DND-41 (cell line): ENCODE measurements at places on chromosomes 5 and 9.

- DNase-seq: no peak
These were observed 29.0 kb upstream of the CDKN2B start for GRCh38 chr9:22037954-22038690.

DNA sequence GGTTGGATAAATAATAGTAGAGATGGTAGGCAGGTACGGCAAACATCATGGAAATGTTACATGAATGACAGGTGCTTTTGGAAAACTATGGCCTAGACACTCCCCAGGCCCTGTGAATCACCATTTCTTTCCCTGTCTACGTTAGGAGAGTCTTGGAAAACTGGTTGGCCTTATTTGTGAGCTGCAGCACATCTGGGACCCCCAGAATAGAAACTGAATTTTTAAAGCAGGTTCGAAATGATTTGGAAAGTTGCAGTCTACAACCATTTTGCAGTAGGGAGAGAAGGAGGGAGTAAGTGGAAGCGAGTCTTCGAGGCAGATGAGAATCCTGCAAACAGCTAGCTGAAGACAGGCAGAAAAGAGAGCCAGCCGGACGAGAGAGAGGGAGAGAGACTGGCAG is 13.0 kb downstream of the C1QTNF2 start:
- no peak for DNase-seq

DNA sequence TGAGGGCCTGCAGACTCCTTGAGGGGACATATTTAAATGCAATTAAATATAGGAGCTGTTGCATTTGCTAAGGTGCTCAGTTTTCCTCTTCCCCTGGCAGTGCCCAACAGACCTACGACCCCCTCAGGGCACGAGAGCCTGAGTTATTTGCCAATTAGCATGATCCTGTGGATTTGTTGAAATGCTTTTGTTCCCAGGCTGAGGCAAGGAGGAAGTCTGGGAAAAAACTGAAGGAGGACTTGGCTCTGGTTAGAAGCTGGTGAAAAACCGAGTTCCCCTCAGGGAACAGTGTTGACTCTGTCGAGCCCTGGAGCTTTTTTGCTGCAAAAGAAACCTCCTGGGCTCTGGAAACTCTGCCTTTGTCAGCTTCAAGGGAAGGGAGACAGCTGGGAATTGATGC is 103.6 kb upstream of the SHB start:
- no peak for DNase-seq

GRCh38 chr5:145509336-145510136 is 325.6 kb downstream of the PRELID2 start:
- DNase-seq: no peak

- DNase-seq: peak; percentile 68
These were observed 46.5 kb upstream of the TNFAIP8 start for GRCh38 chr5:119309326-119309725.

GRCh38 chr9:135565141-135565628 is 3.6 kb downstream of the PAEP start:
- DNase-seq: no peak

DNA sequence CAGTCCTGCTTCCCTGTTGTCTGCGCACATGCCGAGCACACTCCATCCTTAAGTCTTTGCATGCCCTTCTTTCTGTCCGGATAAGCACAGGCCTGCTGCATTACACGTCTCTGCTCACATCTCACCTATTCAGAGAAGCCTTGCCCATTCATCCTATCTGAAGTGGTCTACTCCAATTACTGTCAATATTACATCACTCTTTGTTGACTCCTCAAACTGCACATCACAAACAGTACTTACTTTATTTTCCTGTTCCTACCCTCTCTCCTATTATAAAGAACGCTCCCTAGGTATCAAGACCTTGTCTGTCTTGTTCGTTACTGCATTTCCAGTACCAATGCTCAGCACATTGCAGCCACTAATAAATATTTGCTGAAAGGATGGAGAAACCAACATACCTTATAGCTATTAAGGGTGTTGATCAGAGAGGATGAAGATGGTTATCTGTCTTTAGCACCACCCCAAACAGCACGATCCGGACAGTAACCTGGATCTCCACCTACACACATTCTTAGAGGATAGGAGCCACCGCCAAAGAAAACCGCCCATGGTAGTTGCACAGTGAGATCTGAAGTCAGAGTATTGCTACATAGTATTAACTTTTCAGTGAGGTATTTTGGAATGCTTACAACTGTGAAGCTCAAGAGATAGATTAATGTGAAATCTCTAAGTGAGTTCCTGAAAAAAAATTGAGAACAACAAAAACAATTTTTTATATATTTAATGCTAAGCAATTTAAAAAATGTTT is 1.6 kb upstream of the PRRC1 start:
- DNase-seq: no peak

GRCh38 chr5:150402229-150402773 is 10.4 kb downstream of the CD74 start:
- no peak for DNase-seq

DNA sequence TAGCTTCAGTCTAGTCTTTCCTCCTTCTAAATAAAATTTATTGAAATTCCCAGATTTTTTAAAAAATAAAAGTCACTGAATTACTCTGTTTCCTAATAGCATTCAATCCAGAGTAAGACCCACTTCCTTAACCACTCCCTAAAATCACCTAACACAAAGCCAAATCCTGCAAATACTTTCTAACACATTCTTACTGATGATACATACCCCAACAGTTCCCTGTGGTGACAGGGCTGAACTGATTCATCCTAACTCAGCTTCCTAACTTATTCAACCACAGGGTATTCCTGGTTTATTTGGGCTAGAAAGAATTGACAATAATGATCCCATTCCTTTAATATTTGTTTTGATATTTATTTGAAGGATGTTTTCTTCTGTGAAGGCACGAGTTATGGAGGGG is 40.7 kb upstream of the ZNF300 start:
- no peak for DNase-seq

DNA sequence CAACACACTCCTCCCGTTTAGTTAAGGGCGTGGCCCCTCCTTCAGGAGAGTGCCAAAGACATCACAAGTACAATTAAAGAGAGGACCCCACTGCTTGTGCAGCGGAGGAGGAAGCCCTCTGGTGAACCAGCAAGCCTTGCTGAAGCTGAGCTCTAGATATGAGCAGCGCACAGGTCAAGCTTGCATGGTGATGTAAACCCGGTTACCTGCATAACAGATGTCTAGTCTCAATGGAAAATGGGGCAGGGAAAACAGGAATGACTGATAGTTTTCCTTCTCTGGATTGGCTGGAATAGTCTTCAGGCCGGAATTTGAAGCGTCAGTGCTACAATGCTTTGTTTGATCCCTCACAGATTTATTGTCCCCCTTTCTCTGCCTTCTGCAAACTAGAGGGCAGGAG is 66.2 kb downstream of the MROH2B start:
- no peak for DNase-seq

GRCh38 chr9:130462685-130463540 is 18.2 kb downstream of the ASS1 start:
- no peak for DNase-seq

- DNase-seq: peak; percentile 28
These were observed at the start of gene DAB2IP for GRCh38 chr9:121651295-121652020. DAB2IP (plus strand) TSS chr9:121651634; CDS start chr9:121651776, 142 bp downstream.

GRCh38 chr5:56108246-56108645 is 113.5 kb upstream of the IL6ST start:
- no peak for DNase-seq

- DNase-seq: no peak
These were observed 58.3 kb downstream of the MVB12B start for GRCh38 chr9:126384926-126385325.

- DNase-seq: peak; percentile 59
These were observed 70.4 kb upstream of the CTSV start for GRCh38 chr9:97109194-97109811.

GRCh38 chr9:131226226-131226625 is 50.1 kb downstream of the FAM78A start:
- DNase-seq: no peak

- DNase-seq: no peak
These were observed 242.1 kb downstream of the HCN1 start for GRCh38 chr5:45454114-45454513.

GRCh38 chr5:90133941-90134340 is 275.6 kb downstream of the CETN3 start:
- no peak for DNase-seq

GRCh38 chr5:54990841-54991258 is 5.5 kb upstream of the ESM1 start:
- DNase-seq: no peak

- DNase-seq: no peak
These were observed 178.3 kb downstream of the HSPA4 start for GRCh38 chr5:133229931-133230664.

GRCh38 chr9:102253099-102253498 is 514.7 kb upstream of the GRIN3A start:
- DNase-seq: no peak

DNA sequence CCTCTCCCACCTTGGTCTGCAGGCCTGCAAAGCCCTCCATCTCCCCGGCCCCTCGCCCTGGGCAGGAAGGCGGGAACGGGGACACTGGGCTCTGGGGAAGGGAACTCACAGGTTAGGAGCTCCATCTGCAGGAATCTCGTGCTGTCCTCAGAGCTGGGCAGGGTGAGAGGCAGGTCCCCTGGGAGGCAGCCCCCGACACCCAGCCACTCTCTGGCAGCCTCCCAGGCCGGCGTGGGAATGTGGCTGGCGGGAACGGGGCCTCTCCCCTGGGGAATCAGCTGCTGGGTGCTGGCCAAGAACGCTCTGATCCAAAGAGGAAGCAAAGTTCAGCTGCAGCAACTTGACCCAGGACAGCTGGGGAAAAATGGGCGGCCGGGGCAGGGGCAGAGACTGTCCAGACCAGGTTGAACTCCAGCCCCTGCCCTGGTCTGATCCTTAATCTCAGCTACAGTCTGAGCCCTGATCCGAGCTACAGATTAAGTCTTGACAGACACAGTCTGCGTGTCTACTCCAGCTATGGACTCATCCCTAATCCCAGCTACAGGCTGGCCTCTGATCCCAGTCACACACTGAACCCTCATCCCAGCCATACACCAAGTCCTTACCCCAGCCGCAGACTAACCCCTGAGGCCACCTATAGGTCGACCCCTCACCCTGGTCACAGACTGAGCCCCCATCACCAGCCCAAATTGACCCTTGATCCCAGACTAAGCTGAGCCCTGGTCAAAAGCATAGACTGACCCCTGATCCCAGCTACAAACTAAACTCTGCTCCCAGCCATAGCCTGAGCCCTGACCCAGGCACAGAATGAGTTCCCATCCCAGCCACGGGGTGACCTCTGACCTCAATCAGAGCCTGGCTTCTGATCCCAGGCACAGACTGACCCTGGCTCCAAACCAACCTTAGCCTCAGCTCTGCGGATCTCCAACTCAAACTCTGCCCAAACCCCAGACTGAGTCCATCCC is 37.3 kb upstream of the EGFL7 start:
- DNase-seq: peak; percentile 60

DNA sequence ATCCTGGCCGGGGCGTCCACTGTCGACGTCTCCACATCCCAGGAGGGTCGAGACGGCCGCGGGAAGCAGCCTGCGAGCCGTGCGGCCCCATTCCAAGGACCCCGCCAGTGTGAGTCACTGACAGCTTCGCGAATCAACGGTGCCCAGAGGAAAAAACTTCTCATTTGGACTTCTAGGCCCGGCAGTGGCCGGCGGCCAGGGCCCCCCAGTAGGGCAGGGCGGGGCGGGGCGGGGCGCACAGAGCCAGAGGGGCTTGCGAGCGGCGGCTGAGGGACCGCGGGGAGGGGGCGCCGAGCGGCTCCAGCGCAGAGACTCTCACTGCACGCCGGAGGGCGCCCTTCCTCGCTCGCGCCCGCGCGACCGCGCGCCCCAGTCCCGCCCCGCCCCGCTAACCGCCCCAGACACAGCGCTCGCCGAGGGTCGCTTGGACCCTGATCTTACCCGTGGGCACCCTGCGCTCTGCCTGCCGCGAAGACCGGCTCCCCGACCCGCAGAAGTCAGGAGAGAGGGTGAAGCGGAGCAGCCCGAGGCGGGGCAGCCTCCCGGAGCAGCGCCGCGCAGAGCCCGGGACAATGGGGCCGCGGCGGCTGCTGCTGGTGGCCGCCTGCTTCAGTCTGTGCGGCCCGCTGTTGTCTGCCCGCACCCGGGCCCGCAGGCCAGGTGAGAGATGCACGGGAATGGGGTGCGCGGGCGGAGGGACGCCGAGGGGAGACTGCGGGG is at the start of gene F2R:
TSS of gene F2R (plus strand) at position 391 of the 720 bp plus-strand sequence. CDS start at position 573, 182 bp downstream.
- peak; percentile 16 for DNase-seq

GRCh38 chr9:78575081-78575480 is 278.2 kb downstream of the PSAT1 start:
- no peak for DNase-seq

- DNase-seq: no peak
These were observed 201 bp downstream of the DOLK start for GRCh38 chr9:128947277-128947526.

DNA sequence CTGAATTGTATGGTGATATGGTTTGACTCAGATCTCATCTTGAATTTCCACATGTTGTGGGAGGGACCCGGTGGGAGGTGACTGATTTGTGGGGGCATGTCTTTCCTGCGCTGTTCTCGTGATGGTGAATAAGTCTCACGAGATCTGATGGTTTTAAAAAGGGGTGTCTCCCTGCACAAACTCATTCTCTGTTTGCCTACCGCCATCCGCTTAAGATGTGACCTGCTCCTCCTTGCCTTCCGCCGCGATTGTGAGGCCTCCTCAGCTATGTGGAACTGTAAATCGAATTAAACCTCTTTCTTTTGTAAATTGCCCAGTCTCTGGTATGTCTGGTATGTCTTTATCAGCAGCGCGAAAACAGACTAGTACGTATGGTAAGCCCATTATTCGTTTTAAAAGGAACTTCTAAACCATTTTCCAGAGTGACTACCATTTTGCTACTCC is 48.7 kb downstream of the SLC36A1 start:
- no peak for DNase-seq

- no peak for DNase-seq
These were observed 47.6 kb upstream of the SHOC1 start for GRCh38 chr9:111842313-111842712.

- no peak for DNase-seq
These were observed 815.7 kb downstream of the SEMA5A start for GRCh38 chr5:8730194-8730593.

GRCh38 chr9:104936291-104936690 is 8.3 kb upstream of the ABCA1 start:
- no peak for DNase-seq

DNA sequence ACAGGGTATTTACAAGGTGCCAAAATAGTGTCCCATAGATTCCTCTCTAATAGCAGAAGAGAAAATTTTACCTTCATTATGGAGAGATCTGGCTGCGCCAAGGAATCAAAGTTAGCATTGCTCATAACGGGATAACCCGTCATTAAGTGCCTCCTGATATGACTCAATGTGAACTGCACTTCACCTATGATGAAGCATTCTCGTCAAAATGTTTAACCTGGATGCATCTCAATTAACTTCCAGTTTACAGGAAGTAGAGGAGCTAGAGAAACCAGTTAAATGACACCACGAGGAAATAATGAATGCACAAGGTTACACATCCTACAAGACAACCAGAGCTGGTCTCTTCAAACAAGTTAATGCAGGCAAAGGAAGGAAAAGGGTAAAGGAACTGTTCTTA is 17.2 kb downstream of the FBXW11 start:
- DNase-seq: no peak

DNA sequence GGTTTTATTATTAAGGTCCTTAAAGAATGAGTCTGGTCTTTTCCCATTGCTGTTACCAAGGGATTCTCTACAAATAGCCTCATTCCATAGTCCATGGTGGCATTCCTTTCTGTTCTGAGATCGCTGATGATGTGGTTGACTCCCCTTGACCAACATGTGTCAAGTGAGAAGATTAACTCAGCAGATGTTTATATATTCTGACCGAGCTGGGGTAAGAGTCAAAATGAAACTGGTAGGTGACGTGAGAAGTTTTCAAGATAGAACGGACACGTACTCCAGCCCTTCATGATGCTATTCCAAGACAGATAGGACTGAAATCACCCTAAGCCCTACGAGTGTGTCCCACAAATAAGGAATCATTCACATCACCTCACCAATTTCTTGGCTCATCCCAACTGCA is 155.5 kb upstream of the WWC1 start:
- DNase-seq: no peak
